ENCODE measurements at places on chromosomes 2 and 18.
A peak's percentile ranks its signal among the peaks of the same experiment; 100 is the strongest.

DNA sequence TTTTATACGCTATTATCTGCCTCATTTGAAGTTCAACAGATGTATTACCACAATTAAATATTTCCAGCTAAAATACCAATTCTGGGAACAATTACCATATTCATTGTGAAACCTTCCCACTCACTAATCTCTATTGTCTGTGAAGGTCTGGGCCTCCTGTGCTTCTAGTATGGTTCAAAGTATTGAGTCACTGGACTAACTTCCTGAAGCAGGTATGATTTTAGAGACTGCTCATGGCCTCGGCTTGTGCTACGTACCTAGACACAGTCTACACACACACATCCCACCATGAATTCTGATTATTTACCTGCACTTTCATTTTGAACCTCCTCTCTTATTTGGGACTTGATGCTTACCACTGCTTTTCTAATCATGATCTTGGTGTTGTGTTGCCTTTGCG is 180.7 kb upstream of the EPHA4 start:
- no peak overlapping the region for H3K27ac ChIP-seq
- no peaks in the 10 kb centered on the region for H3K27me3 ChIP-seq
- DNase-seq = no peak

DNA sequence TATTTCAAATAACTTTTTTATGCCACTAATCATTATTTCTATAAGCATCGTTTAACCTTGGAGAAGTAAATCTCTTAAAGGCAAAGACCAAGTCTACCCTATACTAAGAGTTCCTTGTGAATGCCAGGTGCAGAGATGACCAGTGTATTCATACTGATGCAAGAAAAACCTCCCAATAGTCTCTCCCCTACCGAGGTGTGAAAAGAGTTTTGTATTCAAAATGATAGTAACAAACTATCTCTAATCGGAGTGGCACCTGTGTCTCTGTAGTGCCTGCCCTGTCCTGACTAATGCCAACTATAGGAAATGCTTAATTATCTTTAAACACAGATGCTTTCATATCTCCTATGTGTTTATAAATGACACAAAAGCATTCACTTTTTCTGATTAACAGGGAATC is 798.5 kb downstream of the TRIB2 start:
- H3K4me1 ChIP-seq = no peaks in the 10 kb centered on the region
- no peak overlapping the region for H3K27ac ChIP-seq
- DNase-seq = no peak
- no peaks in the 10 kb centered on the region for H3K36me3 ChIP-seq
- H3K27me3 ChIP-seq = no peaks in the 10 kb centered on the region

- peaks cover 34% of the 10 kb centered on the region for H3K4me1 ChIP-seq
- H3K4me3 ChIP-seq = no peak overlapping the region
These were observed 56.0 kb downstream of the TMEM247 start for GRCh38 chr2:46535360-46535759.

- H3K4me3 ChIP-seq = no peak overlapping the region
- no peak for DNase-seq
- no peaks in the 10 kb centered on the region for H3K27me3 ChIP-seq
- H3K4me1 ChIP-seq = no peaks in the 10 kb centered on the region
These were observed 25.3 kb downstream of the MYO1B start for GRCh38 chr2:191270306-191271161.

DNA sequence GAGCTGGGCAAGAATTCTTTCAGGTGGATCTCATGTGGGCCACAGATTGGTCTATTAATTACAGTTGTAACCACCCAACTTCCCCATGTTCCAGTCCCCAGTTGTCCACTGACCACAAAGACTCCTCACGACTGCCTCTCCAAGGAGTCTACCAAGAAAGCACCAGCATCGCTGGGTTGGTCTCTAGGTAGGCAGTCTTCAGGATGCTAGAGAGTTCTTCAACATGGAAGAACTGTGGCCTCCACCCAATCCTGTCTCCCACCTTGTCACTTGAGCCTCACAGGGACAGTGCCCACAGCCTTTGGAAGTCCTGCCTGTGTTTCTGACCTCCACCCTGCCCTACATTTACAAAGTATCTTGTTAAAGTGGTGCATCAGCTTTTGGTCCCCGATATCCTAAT is 184.7 kb upstream of the FN1 start:
- DNase-seq = no peak
- H3K4me1 ChIP-seq = no peaks in the 10 kb centered on the region
- no peaks in the 10 kb centered on the region for H3K36me3 ChIP-seq
- no peak overlapping the region for H3K27ac ChIP-seq
- no peaks in the 10 kb centered on the region for H3K27me3 ChIP-seq

GRCh38 chr2:147636238-147636882 is 208.5 kb upstream of the ACVR2A start:
- no peak for DNase-seq
- H3K4me3 ChIP-seq = no peak overlapping the region
- H3K36me3 ChIP-seq = no peaks in the 10 kb centered on the region
- no peak overlapping the region for H3K27ac ChIP-seq
- H3K4me1 ChIP-seq = peaks cover 13% of the 10 kb centered on the region
- no peaks in the 10 kb centered on the region for H3K27me3 ChIP-seq

DNA sequence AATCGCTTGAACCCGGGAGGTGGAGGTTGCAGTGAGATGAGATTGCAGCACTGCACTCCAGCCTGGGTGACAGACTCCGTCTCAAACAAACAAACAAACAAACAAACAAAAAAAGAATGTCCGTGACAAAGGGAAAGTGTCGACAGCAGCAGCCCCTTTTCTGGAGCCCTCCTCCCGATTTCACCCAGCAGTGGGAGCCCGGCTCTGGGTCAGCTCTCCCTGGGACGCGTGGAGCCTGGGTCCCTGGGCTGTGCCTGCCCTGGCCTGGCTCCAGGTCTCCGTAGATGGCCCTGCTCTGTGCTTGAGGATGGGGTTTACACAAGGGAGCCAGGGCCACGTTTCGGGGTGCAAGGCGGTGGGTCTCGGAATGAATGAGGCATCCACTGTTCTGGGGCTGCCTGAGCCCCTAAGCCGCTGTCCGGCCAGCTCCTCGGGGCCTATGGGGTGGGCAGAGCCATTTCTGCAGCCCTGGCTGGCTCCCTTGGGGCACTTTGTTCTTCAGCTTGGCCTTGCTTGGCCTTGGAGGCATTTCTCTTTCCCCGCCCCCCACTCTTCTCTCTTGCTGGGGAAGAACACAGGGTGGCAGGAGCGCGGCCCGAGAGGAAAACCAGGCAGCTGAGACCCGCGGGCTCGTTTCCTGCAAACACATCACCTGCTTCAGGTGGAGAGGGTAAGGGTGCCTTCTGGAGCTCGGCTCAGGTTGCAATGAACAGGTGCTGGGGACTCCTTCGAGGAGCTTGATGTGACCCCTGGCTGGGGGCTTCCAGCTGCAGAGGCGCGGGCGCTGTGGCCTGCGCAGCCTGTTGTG is 29.1 kb downstream of the RTP5 start:
- no peaks in the 10 kb centered on the region for H3K36me3 ChIP-seq
- H3K27ac ChIP-seq = no peak overlapping the region
- peak; percentile 13 for DNase-seq

- H3K27me3 ChIP-seq = no peaks in the 10 kb centered on the region
- DNase-seq = no peak
- no peak overlapping the region for H3K4me3 ChIP-seq
- no peaks in the 10 kb centered on the region for H3K36me3 ChIP-seq
- no peak overlapping the region for H3K27ac ChIP-seq
These were observed 266.8 kb upstream of the SMIM21 start for GRCh38 chr18:75694292-75694691.

DNA sequence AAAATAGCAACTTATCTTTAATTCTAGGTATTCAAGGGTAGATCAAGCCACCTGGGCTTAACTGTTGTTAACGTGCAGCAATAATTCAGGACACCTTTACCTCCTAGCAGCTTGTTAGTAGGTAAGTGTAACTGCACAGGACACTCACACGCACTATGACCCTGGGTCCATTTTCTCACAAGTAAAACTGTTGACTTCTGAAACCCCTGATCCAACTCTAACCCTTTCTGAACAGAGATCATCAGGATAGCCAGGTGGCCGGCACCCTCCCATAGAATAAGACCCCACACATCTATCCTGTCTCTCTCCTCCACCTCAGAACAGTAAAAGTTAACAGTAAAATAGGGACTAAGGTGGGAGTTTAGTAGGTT is 610 bp downstream of the SPC25 start:
- H3K27ac ChIP-seq = no peak overlapping the region
- H3K27me3 ChIP-seq = no peaks in the 10 kb centered on the region
- no peak for DNase-seq
- H3K4me1 ChIP-seq = peaks cover 6% of the 10 kb centered on the region
- H3K4me3 ChIP-seq = peak overlapping the region; percentile 38

- no peaks in the 10 kb centered on the region for H3K27me3 ChIP-seq
- DNase-seq = no peak
- H3K4me3 ChIP-seq = no peak overlapping the region
- H3K36me3 ChIP-seq = no peaks in the 10 kb centered on the region
- no peaks in the 10 kb centered on the region for H3K4me1 ChIP-seq
- no peak overlapping the region for H3K27ac ChIP-seq
These were observed 806 bp upstream of the MYT1L start for GRCh38 chr2:2331881-2332280.

DNA sequence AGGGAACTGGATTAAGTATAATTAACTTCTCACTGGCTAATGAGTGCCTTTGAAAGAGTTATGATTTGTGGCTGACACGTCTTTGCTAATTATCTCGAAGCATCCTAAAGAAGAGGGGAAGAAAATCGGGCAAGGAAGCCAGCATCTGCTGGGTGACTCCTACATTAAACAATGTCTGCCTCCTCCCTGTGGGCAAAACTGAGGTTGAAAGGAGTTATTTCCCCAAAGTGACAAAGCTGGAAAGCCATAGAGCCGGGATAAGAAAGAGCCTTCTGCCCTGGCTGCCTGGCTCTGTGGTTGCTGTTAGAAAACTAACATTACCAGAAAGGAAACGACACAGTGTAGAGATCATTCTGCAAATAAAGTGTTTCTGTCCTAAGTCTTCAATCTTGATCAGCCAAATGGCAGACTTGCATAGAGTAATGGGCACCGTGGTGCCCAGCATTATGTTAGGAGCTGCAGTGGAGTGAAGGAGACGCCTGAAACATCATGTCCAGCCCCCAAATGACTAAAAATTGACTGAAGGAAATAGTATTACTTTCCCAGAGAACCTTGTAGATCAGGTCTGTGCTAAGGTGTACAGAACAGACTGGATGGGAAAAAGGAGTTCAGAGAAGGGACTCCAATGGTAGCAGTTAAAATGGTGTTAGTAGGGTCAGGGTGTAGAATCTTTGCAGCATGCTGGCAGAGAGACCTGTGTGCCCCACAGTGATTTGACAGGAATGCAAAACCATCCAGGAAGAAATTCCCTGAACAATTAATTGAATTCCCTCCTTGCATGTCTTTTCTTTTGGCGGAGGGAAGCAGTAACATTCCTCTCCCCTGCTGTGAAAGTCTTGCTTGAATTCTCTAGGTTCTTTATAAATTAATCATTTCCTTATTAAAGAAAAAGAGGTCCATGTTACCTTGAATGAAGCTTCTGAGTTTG is 44.4 kb downstream of the ALPK2 start:
- no peaks in the 10 kb centered on the region for H3K4me1 ChIP-seq
- no peaks in the 10 kb centered on the region for H3K36me3 ChIP-seq
- H3K4me3 ChIP-seq = no peak overlapping the region
- no peaks in the 10 kb centered on the region for H3K27me3 ChIP-seq
- no peak for DNase-seq
- no peak overlapping the region for H3K27ac ChIP-seq

DNA sequence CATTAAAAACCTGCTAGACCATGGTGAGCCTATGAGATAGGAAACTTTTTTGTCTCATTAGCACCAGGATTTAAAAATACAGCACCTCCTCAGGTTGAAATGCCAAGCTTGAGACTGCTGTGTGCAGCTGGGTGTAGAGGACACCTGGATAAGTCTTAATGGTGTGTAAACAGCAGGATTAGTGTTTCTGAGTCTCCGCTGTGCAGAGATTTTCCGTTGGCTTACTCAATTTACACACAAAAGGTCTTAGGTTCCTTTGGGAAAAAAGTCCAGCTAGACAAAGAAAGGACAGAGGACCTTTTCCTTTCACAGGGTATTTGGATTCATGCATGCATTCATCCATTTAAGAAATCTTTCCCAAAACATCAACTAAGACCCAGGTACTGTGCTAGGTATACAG is 168.1 kb downstream of the NRXN1 start:
- no peaks in the 10 kb centered on the region for H3K36me3 ChIP-seq
- H3K4me3 ChIP-seq = no peak overlapping the region
- no peaks in the 10 kb centered on the region for H3K4me1 ChIP-seq
- no peak overlapping the region for H3K27ac ChIP-seq

GRCh38 chr18:50981381-50981780 is 13.5 kb downstream of the ELAC1 start:
- no peak overlapping the region for H3K27ac ChIP-seq
- H3K4me3 ChIP-seq = no peak overlapping the region
- H3K27me3 ChIP-seq = no peaks in the 10 kb centered on the region
- H3K4me1 ChIP-seq = no peaks in the 10 kb centered on the region
- DNase-seq = no peak

DNA sequence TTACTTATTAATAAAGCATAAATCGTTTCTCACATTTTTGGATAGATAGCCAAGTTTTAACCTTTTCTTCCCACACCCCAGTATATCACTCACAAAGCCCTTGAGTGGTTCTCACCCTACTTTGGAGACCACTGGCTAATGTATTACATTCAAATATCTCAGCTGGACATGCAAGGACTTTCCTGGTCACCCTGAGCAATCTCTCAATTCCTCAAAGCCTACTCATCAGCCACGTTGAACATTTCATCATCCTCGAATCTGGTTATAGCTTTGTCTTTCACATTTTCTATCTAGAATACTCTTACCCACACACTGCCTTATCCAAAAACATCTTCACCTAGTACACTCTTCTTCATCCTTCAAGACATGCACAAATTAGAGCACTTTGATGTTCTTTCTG is 71.1 kb upstream of the MAPRE2 start:
- no peaks in the 10 kb centered on the region for H3K36me3 ChIP-seq
- no peaks in the 10 kb centered on the region for H3K4me1 ChIP-seq
- H3K4me3 ChIP-seq = no peak overlapping the region

DNA sequence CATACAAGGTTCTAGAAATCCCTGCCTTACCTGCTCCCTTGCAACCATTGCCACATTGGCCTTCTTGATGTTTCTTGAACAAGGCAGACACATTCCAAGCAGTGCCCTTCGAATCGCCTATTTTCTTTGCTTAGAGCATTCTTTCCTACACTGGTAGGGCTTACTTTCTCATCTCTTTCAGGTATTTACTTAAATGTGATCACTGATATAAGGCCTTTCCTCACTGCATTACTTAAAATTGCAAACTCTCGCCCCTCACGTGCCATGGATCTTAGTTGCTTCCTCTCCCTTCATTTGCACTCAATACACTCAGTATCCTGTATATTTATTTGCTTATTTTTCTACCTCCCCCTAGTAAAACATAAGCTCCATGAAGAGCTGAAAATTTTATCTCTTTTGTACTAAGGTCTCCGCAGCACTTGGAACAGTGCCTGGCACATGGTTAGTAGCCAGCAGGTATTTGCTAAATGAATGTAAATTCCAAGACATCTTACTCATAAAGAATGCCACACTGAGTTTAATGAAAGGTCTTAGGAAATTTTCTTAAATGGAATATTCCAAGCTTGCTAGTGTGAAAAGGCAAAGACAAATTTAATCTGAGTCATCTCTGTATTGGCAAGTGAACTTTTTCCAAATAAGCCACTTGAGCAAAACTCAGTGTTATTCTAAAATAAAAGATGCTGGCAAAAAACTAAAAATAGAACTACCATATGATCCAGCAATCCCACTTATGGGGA is 42.4 kb upstream of the FIGN start:
- no peaks in the 10 kb centered on the region for H3K36me3 ChIP-seq
- H3K4me3 ChIP-seq = no peak overlapping the region
- no peak overlapping the region for H3K27ac ChIP-seq
- DNase-seq = no peak
- no peaks in the 10 kb centered on the region for H3K4me1 ChIP-seq
